NCI-H146 (cell line): ENCODE measurements at places on chromosomes 13 and 19.

DNA sequence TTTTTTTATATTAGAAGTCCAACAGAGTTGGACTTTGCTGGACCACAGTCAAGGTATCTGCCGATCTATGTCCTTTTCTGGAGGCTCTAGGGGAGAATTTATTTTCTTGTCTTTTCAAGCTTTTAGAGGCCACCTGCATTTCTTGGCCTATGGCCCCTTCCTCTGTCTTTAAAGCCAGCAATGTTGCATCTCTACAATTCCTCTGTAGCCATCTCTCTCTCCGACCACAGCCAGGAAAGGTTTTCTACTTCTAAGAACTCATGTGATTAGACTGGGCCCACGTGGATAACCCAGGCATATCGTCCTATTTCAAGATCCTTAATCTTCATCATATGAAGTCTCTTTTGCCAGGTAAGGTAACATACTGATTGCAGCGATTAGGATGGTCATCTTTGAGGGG lies 43.5 kb upstream of the RGCC start:
- DNase-seq: no peak

- no peak for DNase-seq
Observed at GRCh38 chr13:23870356-23871140, 18.7 kb downstream of the MIPEP start.

DNA sequence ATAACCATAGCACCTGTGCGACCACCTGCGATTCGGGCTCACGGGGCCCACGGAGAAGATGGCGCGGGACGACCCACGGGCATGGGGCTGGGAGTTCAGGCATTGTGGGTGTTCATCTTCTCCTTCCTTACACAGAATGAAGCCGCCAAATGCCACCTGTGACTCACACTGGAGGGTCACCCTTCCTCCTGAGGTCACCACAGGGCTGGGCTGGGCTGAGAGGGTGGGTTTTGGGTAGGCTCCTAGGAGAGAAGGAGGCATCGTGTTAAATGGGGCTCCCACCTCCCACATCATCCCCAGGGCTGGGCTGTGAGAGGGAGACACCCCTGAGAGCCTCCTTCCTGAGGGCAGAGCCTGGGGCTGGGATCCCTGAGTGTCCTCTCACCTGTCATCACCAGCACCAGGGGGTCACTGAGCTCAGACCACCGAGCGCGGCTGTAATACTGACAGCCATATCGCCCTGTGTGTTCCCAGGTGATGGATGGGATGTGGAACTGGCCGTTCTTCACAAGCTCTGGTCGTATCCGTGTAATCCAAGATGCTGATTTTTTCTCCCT lies 1.4 kb downstream of the LILRB2 start:
- DNase-seq: no peak

DNA sequence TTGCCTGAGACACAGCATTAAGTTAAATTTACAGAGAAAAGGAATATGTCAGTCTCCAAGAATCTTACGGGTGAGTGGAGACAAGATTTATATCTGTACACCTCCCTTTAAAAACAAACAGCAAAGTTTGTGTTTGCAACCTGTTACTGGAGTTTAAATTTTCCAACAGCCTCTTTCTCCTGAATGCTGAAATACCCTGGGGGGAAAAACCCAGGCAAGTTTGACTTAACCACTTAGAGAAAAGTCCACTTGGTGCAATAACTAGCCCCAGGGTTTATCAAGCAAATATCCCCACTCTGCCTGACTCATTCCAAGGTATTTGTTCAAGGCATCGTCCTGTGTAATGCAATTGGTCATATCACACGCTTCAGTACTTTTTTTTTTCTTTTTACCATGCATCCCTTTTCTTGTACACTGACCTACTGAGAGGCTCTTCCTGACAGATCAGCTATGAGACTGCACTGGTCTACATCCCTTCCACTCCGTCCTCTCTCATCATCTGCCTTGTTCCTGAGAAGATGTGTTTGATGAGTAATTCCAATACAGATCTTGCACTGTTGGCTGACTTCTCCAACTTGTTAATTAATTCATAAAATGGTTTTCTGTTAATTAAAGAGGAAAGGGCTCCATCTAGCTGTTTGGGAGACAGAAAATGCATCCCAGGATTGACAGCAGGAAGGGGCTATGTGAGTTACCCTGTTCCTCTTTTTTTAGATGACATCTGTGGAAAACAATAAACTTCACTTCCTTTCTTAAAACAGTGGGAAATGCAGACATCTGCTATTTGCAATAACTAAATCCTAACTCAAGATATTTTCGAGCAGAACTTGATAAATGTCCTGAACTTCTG lies 212.5 kb upstream of the IRS2 start:
- peak; percentile 54 for DNase-seq

DNA sequence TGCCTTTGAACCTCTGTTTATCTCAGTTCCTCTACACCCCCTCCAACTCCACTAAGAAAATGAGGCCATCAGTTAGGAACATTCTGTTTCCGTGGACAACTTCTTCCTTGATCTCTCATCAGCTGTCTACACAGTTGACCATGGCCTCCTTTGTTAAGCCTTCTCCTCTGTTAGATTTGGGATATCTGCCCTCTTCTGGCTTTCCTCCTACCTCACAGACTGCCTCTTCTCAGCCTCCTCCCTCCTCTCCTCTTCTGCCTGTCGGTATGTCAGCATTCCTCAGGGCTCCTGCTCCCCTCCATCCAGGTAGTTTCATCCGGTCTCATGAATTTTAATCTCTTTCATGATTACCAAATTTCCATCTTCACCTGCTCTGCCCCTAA lies 454.9 kb downstream of the FOXO1 start:
- no peak for DNase-seq

- DNase-seq: no peak
Observed at GRCh38 chr19:825897-826644, 1.6 kb upstream of the AZU1 start.

GRCh38 chr13:44078806-44079376 lies 199.2 kb downstream of the LACC1 start:
- DNase-seq: peak; percentile 96

GRCh38 chr13:28710161-28710560 lies 8.6 kb downstream of the SLC46A3 start:
- DNase-seq: no peak

DNA sequence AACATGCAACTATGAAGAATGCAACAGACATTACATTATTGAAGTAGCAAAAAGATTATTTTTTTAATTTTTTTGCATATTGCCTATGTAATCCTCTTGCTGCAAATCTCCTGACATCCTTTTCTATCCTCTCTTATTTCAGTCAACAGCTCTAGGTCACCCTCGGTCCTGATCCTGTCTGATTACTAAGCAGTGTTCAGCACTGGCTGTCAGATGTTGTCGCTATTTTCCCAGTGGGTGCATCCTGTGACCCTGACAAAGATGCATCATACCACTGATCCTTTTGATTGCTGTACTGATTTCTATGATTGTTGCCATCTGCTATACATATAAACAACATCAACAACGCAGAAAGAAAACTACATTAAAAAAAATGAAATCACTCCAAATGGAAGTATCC lies 443.7 kb upstream of the PRR20A start:
- DNase-seq: no peak

- no peak for DNase-seq
Observed at GRCh38 chr19:47093841-47094240, 19.7 kb downstream of the ZC3H4 start.
